ENCODE measurements at places on chromosomes 13 and 19.

GRCh38 chr13:77492982-77493381 is 42.5 kb upstream of the SCEL start:
- peak; percentile 13 for DNase-seq

DNA sequence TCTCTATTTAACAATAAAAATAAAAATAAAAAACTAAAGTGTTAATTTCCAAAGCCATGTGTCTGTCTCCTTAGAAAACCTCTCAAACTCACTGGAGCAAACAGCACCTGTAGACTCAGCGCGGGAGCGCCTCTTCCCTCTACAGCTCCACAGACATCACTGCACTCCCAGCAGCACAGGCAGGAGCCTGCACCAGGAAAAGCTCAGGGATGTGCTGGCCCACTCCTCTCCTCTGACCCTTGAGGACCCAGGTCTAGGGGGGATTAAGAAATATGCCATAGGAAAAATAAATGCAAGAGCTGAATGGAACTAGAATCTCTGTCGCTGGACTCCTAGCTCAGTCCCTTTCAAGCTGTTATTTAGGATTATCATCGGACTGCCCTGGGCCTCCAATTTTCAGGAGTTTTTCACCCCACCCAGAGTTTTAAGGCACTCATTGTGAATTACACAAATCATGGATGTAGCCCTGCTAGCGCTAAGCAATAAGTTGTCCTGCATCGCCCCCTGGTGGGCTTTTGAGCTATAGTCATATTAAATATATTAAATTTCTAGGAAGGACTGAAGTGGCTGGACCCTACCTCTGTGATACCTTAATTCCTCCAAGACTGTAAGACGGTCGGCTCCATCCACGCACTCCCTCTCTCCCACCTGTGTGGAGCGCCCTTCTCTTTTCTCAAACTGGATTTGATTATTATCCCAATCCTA is 333.9 kb downstream of the UQCRFS1 start:
- DNase-seq, result peak; percentile 74

GRCh38 chr13:68257111-68257842 is 1027.1 kb upstream of the PCDH9 start:
- DNase-seq, result peak; percentile 5

GRCh38 chr13:44768775-44769581 is 192.8 kb upstream of the TSC22D1 start:
- DNase-seq, result no peak

DNA sequence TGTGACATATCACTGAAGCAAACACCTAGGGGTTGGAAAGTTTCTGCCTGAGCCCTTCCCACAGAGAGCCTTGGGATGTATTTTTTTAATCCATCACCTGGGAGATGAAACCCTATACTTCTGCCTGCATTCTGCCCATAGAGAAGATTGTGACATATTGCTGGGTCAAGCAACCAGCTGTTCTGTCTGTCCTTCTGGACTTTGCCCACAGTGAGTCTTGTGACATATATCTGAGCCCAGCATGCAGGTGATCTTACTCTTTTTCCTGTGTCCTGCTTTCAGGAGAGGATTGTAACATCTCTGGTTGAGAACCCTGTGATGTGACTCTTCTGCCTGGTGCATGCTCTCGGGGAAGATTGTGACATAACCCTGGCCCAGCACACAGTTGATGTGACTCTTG is 24.9 kb upstream of the ZNF681 start:
- no peak for DNase-seq

- DNase-seq, result peak; percentile 81
Observed at GRCh38 chr13:74575729-74576125, 441.5 kb upstream of the KLF12 start.

- DNase-seq, result no peak
Observed at GRCh38 chr13:97023117-97023516, 28.8 kb upstream of the OXGR1 start.

DNA sequence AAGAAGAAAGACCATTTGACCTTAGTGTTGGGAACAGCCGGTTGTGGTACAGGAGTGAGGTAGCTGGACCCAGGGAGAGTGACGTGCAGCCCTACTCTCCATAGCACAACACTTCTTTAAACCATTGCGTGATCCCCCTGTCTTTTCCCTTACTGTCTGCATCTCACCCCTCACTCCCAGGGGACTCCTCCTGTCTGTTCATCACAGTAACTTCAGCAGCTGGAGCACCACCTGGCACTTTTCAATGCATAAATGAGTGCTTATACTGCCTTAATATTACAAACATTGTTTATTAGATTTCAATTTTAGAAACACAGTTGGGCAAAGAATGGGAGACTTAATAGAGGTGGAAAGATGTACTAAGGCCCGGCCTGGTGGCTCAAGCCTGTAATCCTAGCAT is 285.5 kb downstream of the UQCRFS1 start:
- DNase-seq, result no peak

GRCh38 chr19:11269408-11269807 is 7.1 kb upstream of the DOCK6 start:
- DNase-seq, result no peak

DNA sequence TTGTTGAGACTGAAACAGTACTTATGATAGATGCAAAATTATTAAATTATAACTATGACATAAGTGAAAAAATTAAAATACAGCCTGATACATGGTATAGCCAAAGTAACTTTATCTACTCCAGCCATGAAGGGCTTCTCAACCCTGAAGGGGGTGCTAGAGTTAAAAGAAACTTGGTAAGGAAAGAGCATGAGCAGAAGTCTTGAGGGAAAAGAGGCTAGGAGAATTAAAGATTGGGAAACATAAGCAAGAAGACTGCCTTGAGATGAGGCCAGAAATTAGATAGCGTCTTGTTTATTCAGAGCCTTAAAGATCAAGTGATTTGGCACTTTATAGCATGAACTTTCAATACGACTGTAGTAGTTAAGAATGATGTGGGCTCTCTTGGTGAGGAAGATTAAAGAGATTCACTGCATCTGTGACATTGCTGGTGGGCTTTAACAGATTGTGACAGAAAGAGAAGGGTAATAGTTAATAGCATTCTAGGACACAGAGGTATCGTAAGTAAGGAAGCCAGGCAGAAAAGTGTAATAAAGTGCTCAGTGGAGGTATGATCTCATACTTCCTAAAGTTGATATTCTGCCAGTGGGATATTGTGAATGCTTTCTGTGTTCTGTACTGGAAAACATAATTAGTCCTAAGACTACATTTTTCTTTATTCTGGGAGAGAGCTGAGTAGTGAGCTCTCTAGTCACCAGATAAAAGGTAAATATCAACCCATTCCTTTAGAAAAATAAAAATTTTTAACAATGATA is 385.4 kb upstream of the PRR20A start:
- DNase-seq, result no peak

- DNase-seq, result no peak
Observed at GRCh38 chr13:27827646-27828045, 35.4 kb downstream of the GSX1 start.

DNA sequence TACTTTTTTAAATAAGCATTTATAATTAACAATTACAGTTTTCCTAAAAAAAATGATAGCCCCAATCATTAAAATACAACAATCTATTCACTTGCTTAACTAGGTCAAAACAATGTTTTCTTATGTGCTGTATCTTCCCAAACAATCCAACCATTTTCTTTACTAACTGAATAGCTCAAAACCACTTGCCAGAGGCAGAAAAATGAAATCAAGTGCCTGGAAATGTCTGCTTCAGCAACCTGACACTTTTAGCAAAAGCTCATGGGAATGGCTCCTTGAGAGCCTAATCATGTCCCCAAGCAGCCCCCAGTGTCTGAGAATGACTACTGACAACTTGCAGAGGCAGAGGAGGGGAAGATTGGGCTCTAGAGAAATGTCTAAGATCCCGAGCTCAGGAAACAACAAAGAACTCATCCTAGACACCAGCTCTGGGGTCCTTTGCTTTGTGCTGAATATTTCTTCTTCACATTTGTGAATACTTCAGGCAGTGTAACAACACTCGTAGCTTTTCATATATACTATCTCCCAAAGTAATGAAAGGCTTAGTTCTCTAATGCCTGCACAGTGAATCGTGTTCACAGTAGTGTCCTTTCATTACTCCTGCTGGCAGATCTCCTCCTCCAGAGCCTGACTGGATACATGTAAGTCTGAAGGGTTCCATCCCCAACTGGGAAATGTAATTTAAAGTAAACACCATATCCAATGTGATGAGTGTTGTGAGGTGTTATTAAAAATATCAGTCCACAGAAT is 280.0 kb downstream of the LHFPL6 start:
- DNase-seq, result no peak
